ENCODE measurements at places on chromosomes 6 and 20.
A peak's percentile ranks its signal among the peaks of the same experiment; 100 is the strongest.

GRCh38 chr20:704726-705125 lies 29.1 kb upstream of the SCRT2 start:
- DNase-seq, result no peak

DNA sequence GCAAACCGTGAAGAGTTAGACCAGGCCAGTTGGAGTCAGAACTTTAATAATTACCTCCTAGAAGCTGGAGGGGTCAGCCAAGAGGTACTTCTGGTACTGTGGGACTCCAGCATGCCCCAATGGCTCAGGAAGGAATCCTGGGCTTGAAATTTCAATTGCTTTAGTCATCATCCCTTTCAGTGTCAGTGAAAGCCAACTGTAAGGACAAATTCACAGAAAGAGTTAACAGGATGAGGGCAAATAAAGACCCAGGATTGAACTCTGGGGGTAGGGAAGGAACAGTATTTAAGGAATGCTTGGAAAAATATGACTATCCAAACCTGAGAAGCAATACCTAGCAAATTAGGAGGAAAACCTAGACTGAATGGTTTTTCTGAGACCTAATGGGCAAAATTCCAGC lies 735.1 kb upstream of the MARCKS start:
- peak; percentile 95 for DNase-seq

GRCh38 chr20:37395410-37395797 lies 49.5 kb downstream of the SRC start:
- no peak for DNase-seq

- DNase-seq, result peak; percentile 26
Observed at GRCh38 chr20:46022411-46023147, 6.4 kb upstream of the SLC12A5 start.

DNA sequence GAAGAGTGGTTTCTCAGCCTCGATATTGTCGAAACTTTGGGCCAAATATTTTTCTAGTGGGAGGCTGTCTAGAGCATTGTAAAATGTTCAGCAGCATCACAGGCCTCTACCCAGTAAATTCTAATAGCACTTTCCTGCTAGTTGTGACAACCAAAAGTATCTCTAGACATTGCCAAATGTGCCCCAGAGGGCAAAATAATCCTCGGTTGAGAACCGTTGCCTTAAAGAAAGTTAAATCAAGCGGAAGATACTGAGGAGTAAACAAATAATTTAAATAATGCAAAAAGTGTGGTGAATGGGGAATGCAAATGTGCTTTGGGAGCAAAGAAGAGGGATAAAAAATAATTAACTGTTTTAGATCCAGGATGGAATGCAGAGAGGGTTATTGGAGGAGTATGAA lies 106.4 kb upstream of the ASCC3 start:
- DNase-seq, result no peak

- DNase-seq, result peak; percentile 38
Observed at GRCh38 chr6:69096681-69097080, 461.6 kb downstream of the ADGRB3 start.

DNA sequence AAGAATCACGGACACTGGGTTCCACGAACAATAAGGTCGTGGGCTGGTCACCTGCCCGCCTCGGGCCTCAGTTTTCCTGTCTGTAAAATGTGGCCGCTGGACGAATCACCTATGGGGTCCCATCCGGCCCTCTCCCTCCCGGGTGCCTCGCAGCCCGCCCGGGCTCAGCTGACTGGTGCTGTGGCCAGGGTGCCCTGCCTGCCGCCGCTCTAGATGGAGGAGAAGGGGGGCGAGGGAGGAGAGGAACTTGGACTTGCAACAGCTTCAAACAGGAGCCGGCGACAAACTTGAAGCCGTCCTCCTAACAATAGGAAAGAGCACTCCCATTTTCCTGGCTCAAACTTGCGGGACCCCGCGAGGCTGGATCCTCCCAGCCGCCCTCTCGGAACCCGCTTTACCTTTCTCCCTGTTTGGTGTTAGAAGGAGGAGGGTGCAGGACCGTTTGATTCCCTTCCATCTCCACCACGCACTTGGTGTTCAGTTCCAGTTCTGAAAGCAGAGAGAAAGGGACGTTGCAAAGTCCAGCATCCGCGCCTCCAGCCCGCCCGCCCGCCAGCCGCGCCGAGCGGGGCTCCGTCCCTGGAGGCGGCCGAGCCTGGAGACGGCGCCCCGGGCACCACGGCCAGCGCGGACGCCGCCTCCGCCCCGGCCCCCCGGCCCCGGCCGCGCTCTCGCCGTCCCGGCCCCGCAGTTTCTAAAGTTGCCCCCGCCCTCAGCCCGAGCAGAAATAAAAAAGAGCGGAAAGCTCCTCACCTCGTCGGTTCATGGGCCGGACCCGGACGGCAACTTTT lies 584 bp downstream of the KIF13A start:
- DNase-seq, result peak; percentile 52

GRCh38 chr6:135159531-135159930 lies 21.6 kb upstream of the MYB start:
- no peak for DNase-seq

DNA sequence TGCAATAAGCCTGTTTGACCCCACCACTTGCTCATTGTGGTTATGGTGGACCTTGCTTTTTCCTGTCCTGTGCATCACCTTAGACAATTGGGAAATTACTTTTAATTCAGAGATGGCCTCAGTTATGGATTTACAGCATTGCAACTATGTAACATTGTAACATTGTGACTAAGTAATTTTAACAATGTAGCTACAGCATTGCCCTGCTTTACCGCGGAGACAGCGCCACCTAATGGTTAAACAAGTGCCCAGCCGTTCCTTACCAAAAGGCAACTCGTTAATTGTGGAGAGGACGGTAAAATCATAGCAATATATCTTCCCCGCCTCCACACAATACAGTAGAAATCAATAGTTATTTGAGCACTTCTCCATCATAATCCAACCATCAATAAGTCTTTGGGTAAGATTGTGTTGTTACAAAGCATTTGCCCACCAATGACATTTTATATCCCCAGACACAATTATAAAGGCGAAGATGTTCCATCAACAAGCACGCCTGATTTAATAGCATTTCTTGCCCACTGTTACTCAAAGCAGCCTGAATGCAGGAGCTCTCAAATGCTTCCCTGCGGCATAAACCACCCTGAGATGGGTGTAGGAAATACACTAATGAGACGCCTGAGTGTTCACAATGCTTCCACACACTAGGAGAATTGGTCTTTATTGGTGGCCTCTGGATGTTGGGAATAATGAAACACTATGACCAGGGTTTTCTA lies 93.7 kb downstream of the PROKR2 start:
- peak; percentile 78 for DNase-seq

- DNase-seq, result no peak
Observed at GRCh38 chr20:46809706-46810360, 84.8 kb upstream of the EYA2 start.

- peak; percentile 47 for DNase-seq
Observed at GRCh38 chr20:38790200-38791053, 15.1 kb upstream of the PPP1R16B start.

- DNase-seq, result peak; percentile 17
Observed at GRCh38 chr6:37938909-37939308, 119.4 kb downstream of the ZFAND3 start.

- no peak for DNase-seq
Observed at GRCh38 chr6:84777888-84778287, 13.5 kb upstream of the TBX18 start.

GRCh38 chr6:91509711-91510110 lies 922.8 kb upstream of the MAP3K7 start:
- no peak for DNase-seq

DNA sequence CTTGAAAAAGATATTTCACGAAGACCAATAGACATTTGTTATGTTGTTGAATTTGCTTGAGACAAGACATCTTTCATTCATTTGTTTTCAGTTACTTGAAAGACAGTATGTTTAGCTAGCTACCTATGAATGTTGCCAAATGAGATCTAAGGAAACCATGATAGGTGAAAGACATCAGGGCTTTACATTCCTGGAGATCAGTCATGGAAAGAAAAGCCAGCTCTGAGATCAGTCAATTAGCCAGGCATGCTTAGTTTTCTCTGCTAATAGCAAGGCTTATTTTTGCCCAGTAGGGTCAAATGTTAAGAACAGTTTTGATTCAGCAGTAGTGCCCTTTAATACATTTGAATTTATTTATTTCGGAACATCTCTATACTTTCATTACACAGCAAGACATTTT lies 116.5 kb upstream of the EDN1 start:
- DNase-seq, result no peak

DNA sequence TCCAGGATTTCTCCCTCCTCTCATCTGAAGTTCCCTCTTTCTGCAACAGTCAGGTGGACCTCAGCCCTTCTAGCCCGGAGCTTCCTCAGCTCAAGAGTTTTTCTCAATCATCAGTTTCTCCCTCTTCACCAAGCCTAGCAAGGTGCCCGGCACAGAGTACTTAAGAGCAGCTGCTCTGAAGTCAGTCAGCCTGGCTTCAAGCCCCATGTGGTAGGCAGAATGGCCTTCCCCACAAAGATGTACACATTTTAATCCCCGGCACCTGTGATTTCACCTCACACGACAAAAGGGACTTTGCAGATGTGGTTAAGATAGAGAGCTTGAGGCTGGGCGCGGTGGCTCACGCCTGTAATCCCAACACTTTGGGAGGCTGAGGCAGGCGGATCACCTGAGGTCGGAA lies 15.1 kb upstream of the RBPJL start:
- no peak for DNase-seq

DNA sequence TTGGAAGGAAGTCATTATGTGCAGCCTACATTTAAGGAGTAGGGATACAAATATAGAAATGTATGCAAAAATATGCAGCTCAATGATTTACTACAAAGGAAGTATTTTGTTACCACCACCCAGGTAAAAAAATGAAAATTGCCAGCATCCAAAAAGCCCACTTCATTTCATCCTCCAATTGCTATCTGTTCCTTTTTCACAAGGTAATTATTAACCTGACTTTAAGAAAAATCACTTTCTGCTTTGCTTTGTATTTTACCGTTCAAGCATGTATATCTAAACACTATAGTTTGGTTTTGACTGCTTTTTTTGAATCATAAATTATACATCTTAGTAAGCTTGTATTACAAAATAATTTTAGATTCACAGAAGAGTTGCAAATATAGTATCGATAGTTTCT lies 768.5 kb upstream of the GJE1 start:
- DNase-seq, result no peak

- DNase-seq, result no peak
Observed at GRCh38 chr6:30776390-30777154, 32.2 kb upstream of the IER3 start.

- no peak for DNase-seq
Observed at GRCh38 chr6:84788689-84789088, 24.3 kb upstream of the TBX18 start.

DNA sequence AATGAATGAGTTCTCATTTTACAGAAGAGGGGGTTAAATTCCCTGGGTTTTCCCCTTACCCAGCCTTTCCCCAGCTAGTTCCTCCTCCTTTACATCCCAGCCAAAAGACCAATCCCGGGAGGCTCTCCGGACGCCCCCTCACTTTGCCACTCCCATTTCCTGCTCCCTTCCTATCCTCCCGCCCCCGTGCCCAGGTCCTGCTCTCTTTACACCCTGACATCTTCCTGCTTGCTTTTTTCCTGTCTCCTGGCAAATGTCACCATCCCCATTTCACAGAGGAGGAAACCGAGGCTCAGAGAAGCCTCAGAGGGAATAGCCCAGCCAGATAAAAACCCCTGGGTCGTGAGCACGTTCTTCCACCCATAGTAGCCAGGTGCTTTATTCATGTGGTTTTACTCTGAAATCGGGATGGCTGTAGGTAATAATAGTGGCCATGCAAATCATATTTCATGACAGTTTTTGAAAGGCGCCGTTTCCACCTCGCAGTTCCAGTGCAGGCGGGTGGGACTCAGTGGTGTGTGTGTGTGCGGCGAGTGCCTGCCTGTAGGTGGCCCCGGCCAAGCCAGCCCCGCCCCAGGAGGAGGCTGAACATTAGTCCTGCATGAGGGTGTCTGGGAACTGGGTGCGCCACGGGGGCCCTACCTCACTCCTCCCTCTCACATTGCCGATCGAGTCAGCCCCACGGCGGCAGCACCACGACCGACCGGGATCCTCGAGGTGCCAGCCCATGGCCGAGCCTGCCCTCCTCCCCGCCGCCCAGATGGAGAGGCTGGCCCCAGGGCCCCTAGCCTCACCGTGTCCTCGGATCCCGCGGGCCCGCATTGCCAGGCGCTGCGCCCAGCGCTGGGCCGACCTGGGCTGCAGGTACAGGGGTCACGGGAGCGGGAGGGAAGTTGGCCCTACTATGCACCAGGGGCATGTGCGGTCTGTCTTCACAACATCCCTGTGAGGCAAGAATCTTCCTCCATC lies at the start of gene ARHGAP40:
Gene ARHGAP40 (plus strand): TSS at position 594 of the 969 bp plus-strand sequence.
- peak; percentile 23 for DNase-seq

DNA sequence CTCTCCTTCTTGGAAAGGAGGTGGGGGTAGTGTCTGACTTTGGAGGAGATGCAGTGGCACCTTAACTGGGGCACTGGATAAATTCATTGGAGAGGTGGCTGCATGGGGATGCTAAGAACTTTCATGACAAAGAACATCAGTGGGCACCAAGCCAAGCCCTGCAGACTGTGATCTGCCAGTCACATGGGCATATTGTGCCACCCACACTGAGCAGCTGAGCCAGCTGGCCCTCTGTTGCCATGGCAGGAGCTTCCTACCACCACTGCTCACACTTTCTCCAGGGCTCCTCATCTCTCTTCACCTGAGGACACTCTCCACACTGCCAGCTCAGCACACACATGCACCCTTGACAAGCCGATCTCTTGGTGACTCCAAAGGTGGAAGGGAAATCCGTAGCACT lies 715.6 kb downstream of the QKI start:
- no peak for DNase-seq

DNA sequence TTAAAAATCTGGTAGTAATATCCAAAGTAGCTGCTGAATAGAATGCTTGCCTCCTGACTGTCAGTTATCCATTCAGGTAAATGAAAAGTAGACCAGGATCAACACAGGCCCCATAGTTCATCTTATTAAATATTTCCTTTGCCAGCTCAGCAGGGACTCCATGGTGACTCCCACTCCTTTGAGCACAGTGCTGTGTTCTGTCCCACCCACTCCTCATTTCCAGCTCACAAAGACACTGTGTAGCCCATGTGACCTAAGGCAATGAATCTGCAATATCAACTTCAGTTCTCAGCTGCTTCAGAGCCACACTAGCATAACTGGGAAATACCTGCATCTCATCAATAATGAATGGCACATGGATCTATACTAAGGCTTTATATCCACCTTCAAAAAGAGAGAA lies 189.5 kb upstream of the MANEA start:
- DNase-seq, result no peak

GRCh38 chr6:23320471-23321015 lies 751.2 kb downstream of the HDGFL1 start:
- no peak for DNase-seq

DNA sequence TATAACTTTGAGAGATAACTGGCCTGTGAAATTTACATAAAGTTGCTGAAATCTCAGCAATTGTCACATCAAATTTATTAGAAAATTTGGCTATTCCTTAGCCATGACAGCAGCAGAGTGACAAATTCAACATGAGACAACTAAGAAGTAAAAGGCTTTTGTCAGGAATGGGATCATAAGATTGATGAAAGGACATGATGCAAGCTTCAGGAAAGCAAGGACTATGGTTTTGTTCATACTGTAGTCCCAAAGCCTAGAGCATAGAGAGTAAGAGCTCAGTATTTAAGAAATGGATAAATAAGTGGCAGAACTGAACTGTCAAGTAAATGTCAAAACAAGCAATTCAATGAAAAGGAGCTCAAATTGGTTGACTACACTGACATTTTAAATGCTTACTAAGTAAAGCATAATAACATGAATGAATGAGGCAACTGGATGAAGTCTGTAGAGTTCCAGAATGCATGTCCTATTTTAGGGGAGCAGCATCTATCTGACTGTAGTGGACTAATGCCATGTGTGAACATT lies 12.6 kb downstream of the PGM3 start:
- DNase-seq, result no peak
